Thymus (tissue), 14 donors: ENCODE measurements at places on chromosomes 7 and 10. TPM values are rescaled to one million over a fixed set of nuclear protein-coding genes. Genes with fewer than 3 reads are reported as not detected.

- peaks cover 25% of the 10 kb centered on the region for H3K27me3 ChIP-seq
- no peak overlapping the region for H3K27ac ChIP-seq
- no peaks in the 10 kb centered on the region for H3K36me3 ChIP-seq
- peak; percentile 32 for DNase-seq
- H3K4me1 ChIP-seq = no peaks in the 10 kb centered on the region
- H3K4me3 ChIP-seq = no peak overlapping the region
Measured at GRCh38 chr10:123583639-123584418, 82.3 kb upstream of the GPR26 start.

GRCh38 chr7:4794591-4795350, 19.3 kb downstream of the AP5Z1 start:
- H3K4me1 ChIP-seq = peaks cover 11% of the 10 kb centered on the region
- DNase-seq = no peak
- H3K36me3 ChIP-seq = peaks cover 27% of the 10 kb centered on the region

GRCh38 chr10:33154590-33154989, 179.9 kb downstream of the NRP1 start:
- no peaks in the 10 kb centered on the region for H3K27me3 ChIP-seq
- H3K27ac ChIP-seq = no peak overlapping the region
- no peak overlapping the region for H3K4me3 ChIP-seq
- H3K4me1 ChIP-seq = no peaks in the 10 kb centered on the region
- no peaks in the 10 kb centered on the region for H3K36me3 ChIP-seq

UBE2H gene
- total RNA-seq = 23.2 TPM

DNA sequence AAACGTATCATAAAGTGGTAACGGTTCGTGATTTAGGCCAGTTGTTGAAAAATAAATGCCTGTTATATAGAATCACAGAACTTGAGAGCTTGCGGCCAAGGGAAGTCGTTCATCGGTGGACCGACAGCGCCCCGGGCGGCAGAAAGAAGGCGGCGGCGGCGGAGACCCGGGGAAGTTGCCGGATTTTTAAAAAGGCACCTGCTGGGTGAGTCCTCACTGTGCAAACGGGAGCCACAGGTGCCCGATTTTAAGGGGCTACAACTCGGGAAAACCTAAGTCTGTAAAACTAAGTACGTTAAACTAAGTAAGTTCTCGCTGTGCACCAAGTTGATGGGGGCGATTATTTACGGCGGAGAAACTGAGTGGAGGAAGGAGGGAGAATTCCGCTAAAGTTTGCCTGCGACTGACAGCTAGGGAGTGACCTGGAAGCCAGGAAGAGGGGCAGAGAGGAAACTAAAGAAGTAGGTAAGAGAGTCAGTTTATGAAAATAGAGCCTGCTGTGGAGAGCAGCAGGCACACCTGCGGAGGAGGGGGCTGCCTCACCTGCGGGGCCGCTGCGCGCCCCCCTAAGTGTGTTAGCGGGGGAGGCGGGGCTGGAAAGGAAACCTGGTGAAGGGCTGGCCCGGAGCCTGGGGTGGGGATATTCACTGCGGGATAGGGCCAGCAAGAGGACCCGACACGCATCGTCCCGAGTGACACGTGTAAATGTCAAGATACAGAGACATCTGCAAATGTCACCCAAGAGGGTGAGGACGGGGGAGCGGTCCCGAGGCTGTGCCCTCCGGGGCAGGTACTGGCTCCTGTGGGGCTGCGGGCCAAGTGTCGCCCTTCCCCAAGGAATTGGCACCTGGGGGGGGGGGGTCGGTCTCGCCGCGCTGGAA, 996 bp downstream of the ADAM12 start:
- no peaks in the 10 kb centered on the region for H3K4me1 ChIP-seq
- H3K4me3 ChIP-seq = peak overlapping the region; percentile 30
- no peaks in the 10 kb centered on the region for H3K36me3 ChIP-seq
- H3K27me3 ChIP-seq = peaks cover 36% of the 10 kb centered on the region

LIPJ gene
- 0.42 TPM for total RNA-seq

TMEM270 gene
- 0.09 TPM for total RNA-seq

DNA sequence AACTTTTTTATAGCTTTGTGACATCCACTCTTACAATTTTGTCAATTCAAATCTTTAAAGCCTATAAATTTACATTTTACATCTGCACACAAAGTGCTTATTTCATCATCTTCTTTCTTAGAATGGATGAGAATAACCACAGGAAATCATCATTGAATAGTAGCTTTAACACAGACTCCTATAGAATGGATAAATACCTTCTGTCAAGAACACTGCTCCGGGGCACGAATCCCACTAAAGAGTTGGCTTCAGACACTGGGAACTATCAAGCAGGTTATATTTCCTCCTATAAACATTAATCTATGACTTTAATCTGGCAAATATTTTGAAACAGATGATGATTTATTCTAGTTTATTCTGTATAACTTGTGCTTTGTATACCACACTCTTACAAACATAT, 269.7 kb upstream of the TPK1 start:
- no peak for DNase-seq
- H3K27ac ChIP-seq = no peak overlapping the region
- H3K36me3 ChIP-seq = no peaks in the 10 kb centered on the region
- H3K4me3 ChIP-seq = no peak overlapping the region
